ENCODE measurements at places on chromosomes 2 and 18.

GRCh38 chr2:19369341-19369955, 11.0 kb upstream of the OSR1 start:
- DNase-seq, result no peak

GRCh38 chr18:10519999-10520935, 5.6 kb upstream of the NAPG start:
- DNase-seq, result peak; percentile 42

DNA sequence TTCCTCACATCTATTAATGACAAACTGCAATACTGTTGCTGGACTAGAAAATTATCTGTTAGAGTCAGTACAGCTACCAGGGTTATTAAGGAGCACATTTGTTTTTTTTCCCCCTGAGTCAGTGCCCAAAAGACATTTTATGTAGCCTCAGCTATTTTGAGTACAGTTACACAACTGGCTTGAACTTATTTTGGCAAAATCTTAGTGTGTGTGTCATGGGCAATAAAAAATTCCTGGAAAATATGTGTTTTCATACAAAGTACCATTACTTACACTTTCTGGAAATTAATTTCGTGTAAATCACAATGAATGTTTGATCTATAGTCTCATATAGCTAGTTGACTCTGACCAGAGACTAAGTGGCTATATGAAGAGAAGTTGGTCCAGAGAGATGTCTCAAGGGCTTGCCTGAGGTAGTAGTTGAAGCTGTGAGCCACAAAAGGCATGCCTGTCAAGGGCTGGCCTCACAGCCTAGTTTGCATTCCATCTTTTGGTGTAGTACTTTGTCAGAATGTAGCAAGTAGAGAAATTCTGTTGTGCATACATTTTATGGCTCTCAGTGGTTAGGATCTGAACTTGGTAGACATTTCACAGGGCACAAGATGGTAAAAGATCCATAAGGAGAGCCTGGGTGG, 283.4 kb downstream of the MTX2 start:
- DNase-seq, result no peak

GRCh38 chr2:148507970-148508369, 136.6 kb upstream of the EPC2 start:
- no peak for DNase-seq

DNA sequence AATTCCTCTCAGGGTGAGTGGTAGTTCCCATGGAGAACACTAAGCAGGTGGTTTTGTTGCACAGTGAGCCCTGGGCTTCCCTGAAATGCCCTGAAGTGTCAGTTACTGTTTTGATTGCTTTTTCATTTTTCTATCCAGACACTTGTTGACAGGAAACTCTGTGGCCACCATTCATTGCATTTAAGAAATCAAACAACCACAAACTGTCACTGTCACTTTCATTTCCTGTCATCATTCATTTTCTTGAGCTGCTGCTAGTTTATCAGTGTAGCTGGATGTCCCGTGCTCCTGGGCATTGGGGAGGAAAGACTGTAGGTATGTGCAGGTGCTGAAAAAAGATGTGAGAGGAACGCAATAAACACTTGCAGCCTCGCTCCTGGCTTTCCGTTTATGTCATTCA, 891.6 kb upstream of the ZEB2 start:
- peak; percentile 7 for DNase-seq

- no peak for DNase-seq
These were observed 76.8 kb upstream of the SLC14A2 start for GRCh38 chr18:45538444-45538843.

DNA sequence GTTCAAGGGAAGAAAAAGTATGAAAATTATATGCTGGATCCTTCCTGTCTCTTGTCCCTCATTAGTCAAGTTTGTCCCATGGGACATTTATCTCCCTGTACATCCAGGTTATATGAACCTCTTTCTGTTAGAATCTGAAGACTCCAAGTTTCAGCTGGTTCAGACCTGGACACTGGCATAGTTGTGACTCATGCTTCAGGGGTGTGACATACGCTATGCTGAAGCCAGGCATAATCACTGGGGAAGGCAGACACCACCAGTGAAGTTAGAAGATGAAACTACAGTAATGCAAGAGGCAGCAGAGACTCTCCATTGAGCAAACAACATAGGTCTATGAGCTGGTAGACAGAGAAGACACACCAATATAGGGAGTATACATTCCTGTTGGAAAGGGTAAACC, 269.7 kb upstream of the SLC8A1 start:
- no peak for DNase-seq

DNA sequence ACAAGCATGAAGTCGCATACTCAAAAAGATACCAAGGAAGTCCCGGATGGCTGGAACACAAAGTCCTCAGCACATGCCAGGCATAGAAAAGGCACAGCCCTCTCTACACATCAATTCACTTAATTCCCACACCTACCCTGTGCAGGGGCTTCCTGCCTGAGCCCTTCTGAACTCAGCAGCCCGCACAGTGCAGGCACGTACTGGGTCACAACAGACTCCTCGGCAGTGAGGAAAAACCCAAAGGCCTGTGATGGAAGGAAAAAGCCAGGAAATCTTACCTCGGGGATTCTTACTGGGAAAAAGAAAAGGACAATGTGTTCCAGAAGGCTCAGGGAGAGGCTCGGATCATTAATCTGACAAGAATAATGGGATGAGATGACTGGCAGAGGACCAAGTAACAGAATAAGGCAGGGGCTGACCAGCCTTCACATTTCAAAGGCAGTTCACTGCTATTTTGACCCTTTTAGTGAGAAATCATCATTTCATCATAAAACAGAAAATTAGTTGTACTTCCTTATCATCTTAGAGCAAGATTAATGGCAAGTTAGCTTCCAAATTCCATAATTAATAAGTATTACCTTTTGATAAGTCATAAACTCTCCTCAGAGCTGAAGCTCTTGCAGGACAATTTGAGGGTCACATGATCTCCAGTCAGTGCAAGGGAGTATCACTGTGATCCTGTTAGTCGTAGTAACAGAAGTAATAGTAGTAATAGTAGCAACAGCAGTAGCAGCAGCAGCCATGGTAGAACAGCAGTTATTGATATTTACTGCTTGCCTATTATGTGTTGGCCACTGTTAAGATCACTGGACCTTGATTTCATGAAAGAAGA, 87.4 kb downstream of the STK39 start:
- no peak for DNase-seq

GRCh38 chr2:125405816-125406215, 1250.1 kb upstream of the GYPC start:
- no peak for DNase-seq

- no peak for DNase-seq
These were observed 266.2 kb downstream of the TMX3 start for GRCh38 chr18:68448736-68449135.

- DNase-seq, result peak; percentile 33
These were observed 72.3 kb downstream of the IL1R2 start for GRCh38 chr2:102063941-102064678.

- no peak for DNase-seq
These were observed 47.8 kb upstream of the LRP1B start for GRCh38 chr2:142178604-142179003.

GRCh38 chr2:43592443-43592842, 3.4 kb downstream of the THADA start:
- no peak for DNase-seq

DNA sequence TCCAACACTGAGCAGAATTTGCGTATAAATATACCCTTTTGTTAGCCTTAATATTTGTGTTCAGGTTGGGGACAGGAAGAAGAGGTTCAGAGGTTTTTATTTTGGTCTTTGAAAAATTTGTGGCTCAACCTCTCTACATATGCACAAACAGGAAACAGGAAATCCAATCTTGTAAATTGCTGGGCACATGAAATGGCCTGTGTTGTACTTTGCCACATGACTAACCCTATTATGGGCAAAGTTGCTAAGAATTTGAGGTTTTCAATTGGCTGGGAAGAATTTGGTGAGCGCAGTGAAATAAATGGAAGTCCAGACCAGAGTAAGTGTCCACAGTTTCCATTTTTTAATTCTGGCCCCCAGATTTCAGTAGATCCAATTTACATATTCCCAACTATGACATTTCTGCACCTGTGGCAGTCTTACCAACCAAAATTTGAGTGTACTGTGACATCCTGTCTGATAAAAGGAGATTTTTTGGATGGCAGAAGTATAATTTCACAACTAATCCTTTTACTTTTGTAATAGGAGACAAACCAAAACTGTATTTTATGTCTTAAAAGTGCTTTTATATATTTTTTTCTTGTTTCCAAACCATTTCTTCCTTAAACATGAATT, 63.6 kb downstream of the COX7A2L start:
- DNase-seq, result no peak

GRCh38 chr2:4693266-4693665, 989.9 kb downstream of the DCDC2C start:
- DNase-seq, result no peak

GRCh38 chr2:205556357-205556756, 125.9 kb upstream of the NRP2 start:
- no peak for DNase-seq

DNA sequence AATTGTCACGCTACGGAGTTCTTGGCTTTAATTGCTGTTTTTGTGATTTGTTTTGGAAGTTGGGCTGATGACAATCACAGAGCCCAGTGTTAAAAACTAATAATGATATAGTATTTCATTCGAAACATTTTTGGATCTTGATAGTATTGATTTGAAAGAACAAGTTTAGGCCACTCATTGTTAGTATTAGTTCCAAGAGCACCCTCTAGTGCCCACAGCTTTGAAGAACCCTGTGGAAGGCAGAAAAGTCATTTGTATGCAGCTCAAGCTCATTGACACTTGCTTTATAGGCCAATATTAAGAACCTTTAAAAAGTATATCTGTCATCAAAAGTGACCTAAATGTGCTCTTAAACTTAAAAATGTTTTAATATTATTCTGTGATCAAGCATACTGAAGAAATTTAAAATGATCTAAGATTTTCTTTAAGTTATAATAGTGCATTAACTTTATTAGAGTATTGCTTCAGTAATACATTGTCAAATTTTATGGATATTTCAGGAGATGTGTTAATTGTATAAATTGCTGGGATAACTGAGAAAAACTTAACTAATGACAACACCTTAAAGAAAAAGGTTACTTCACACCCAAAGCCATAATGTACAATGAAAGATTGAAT, 191.0 kb downstream of the GRB14 start:
- no peak for DNase-seq

DNA sequence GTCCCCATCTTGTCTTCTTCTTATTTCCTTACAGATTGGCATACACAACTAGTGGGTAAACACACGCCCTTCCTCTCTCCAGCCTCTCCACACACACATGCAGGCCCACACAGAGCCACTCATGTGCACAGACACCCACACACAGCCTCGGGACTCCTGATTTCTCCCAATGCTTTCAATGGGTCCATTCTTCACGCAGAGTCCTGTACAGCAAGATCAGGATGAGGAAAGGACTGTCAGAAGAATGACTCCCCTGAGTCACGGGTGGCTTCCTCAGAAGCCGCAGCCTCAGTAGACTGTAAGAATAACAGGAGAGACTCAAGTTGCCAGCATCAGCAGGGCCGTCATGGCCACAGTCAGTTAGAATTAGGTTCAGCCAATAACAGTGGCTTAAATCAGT, 109.1 kb upstream of the GLI2 start:
- no peak for DNase-seq

- DNase-seq, result no peak
These were observed 7.5 kb downstream of the ACYP2 start for GRCh38 chr2:54122939-54123338.

DNA sequence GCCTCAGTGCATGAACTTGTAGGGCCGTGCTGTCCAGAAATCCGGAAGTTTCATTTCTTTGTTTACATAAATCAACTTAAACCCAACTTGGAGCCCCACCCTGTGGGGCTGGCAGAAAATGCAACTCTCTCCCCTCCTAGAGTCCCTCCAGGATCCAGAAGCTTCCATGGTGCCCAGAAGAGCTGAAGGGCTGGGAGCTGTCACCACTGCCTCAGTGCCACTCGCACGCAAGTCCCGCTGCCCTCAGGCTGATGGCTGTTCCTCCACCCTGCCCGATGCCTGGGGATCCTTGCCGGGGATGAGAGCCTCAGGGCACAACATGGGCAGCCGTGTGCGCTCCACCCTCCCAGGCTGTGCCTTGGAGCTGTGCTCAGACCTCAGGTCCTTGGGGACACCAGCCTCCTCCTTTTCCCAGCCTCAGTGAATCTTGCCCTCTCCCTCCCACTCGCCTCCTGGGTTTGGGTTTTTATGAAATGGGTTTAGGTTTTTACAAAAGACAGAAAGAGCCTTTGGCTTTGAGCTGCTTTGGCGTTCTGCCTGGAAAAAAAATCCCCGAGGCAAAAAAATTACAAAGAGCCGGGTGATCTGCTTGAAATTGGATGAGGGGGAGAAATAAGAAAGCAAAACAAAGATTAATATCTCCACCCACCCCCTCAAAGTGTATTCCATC, 155.2 kb downstream of the TWIST2 start:
- no peak for DNase-seq

DNA sequence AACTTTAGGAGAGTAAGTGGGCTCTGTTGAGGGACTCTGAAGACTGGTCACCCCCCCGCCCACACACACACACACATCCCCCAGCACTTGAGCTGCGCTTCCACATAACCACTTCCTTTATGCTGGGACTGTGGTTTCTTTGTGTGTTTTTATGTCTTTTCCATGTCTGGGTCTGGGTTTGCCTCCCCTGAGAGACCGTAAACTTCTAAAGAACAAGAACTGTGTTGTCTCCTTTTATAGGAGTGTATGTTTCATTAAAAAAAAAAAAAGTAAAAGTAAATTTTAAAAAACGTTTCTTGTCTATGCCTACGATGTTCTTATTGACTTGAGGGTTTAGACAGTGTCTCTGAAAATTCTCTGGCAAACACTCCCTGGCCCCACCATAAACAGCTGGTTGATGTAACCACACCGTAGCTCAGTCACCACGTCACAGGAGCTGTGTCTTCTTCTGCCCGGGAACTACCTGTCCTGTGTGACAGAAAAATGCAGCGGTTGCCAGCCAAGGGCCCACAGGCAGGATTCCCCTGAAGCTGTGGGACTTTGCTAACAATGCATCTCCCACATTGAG, 68.0 kb downstream of the KLHL29 start:
- DNase-seq, result peak; percentile 13

- DNase-seq, result no peak
These were observed 8.3 kb downstream of the TM4SF20 start for GRCh38 chr2:227370791-227371312.

- DNase-seq, result no peak
These were observed 52.2 kb downstream of the TNFRSF11A start for GRCh38 chr18:62377131-62377807.

GRCh38 chr18:22188559-22189267, 19.3 kb downstream of the GATA6 start:
- DNase-seq, result no peak

- no peak for DNase-seq
These were observed 249.4 kb upstream of the KLHL29 start for GRCh38 chr2:23135481-23136100.

DNA sequence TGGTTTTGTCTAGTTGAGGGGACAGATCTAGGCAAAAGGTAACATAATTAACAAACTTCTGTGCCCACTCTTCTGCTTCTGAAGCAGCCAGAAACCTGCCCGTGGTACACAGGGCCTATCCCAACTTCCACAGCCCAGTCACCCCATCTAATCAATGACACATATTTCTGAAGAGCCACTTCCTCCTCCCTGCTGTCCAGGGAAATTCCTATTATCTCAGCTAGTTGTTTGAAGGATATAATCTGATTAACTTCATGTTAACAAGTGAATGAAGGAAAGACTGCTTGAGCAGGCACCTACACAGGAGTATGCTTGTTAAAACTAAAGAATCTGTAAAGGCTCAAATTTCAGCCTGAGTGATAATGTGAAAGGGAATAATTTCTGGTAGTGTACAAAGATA, 61.4 kb downstream of the CCDC148 start:
- no peak for DNase-seq

GRCh38 chr18:55713707-55714106, 125.7 kb upstream of the TCF4 start:
- DNase-seq, result no peak
